ENCODE measurements at places on chromosomes 6 and 20. TPM values are rescaled to one million over a fixed set of nuclear protein-coding genes. Genes with fewer than 3 reads are reported as not detected.

Gene C6orf47
- 28.8 TPM for total RNA-seq

Gene INSM1
- total RNA-seq, result 332 TPM

Gene DLK2
- total RNA-seq, result 2.2 TPM

Gene CDH26
- 0.76 TPM for total RNA-seq
